Caudate nucleus (tissue), 63 donors: ENCODE measurements at places on chromosomes 4 and X.

DNA sequence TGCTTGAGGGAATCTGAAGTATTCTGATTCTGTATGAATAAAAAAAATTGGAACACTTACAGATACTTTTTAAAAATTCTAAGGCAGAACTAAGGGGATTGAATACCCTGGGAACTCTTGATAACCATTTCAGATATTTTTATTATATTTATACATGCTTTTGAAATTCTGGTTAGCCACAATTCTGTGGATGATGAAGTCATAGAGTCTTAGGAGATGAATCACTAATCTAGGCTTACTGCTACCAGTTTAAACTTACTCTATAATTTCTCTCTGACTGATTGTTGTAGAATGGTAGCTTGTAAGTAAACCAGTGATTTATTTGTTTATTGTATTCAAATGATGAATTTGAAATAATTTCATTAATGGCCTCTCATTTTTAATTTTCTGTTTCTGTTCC, 11.4 kb upstream of the SLAIN2 start:
- no peak for DNase-seq

- no peak for DNase-seq
Observed at GRCh38 chr4:46922205-46922604, 13.2 kb upstream of the COX7B2 start.

DNA sequence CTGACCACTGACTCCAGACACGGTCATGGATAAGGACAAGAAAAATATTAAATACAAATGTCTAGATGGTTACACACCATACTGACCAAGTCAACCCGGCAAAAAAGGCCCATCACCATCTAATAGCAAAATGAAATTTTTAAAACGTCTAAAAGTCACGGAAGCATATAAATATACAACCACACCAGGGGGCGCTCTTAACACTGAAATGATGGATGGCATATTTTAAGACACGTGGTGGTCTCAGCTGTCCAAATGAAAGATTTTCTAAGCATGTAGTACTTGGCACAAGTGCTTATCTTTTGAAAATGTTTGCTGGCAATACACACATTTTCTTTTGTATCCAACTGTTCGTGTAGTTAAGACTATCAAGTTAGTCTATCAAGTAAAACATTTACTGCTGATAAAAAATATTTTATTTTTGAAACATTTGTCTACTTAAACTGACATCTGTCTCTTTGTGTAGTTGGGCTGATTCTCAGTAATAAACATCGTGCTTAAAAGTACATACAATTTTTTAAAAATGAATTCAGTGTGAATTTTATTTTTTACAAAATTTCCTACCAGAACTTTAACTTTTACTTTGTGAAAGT, 64.6 kb downstream of the COX7B2 start:
- no peak for DNase-seq

- DNase-seq: no peak
Observed at GRCh38 chr4:153538487-153539357, 72.6 kb downstream of the TMEM131L start.

DNA sequence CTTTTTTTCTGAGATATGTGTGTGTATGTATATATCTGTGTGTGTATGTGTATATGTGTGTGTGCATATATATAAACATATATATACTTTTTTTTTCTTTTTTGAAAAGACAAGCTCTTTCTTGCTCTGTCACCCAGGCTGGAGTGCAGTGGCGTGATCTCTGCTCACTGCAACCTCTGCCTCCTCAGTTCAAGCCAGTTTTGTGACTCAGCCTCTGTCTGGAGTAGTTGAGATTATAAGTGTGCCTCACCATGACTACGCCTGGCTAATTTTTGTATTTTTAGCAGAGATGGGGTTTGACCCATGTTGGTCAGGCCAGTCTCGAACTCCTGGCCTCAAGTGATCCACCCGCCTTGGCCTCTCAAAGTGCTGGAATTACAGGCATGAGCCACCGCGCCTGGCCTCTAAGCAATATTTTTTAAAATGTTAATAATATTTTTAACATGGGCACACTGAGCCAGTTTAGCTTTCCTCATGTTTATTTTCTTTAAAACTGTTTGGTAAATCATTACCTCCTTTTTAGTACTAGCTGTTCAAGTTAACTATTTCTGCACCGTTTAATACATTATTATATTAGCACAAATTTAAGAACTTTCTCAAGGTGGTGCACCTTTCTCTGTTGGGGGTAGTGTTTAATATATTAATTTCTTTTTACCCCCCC, 33.3 kb downstream of the BBS12 start:
- DNase-seq: no peak

- DNase-seq: no peak
Observed at GRCh38 chrX:150155436-150156035, 207.6 kb upstream of the MAMLD1 start.

GRCh38 chr4:1978226-1978625, 30.5 kb downstream of the NELFA start:
- no peak for DNase-seq

GRCh38 chr4:98692411-98692810, 34.0 kb upstream of the TSPAN5 start:
- no peak for DNase-seq

DNA sequence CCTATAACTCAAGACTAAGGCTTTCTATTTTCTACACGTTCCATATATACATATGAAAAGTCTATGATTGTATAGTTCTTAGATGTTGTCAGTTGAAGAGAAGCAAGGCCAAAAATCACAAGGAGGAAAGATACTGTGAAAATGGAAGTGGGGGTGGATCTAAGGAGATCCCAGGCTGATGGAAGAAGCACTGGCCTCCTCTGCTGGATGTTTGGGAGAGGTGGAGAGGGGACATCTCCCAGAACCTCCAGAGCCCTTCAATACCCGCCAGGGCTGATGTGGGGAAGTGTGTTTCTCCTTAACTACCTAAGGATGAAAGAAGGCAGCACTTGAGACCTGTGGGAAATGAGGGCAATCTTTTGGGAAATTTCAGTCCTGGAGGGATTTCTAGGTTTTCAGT, 67.4 kb downstream of the RASGEF1B start:
- DNase-seq: no peak

DNA sequence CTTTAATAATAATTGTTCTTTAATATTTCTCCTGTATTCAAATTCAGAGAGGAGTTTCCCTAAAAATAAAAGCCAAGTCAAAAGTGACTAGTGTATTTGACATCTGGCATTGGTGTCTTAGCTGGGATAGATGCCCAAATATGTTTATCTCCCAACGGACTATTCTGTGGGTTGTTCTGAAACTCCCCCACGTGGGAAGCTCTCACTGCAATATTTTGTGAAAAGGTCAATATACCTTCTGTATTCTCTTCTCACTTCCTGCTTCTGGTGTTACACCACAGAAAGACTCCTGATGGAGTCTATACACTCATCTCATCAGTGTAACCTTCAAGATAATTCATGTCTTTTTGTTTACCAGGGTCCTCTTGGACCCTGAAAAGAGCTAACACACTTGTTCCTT, 2052.8 kb upstream of the TENM3 start:
- no peak for DNase-seq

DNA sequence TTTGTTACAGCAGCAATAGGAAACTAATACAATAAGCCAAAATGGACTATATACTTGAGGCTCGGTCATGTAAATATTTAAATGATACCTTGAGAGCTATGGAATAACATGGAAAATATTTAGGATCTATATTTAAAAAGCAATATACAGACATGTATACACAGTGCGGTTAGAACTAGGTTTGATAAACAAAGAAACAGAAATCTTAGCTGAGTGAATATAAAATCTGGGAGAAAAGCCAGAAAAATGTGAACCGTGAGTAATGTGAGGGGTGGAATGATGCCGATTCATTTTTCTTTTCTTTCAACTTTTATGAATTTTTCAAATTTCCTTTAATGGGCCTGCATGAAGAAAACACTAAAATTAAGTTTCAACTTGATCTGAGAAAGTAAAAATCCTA, 104.1 kb downstream of the ATXN3L start:
- DNase-seq: no peak

DNA sequence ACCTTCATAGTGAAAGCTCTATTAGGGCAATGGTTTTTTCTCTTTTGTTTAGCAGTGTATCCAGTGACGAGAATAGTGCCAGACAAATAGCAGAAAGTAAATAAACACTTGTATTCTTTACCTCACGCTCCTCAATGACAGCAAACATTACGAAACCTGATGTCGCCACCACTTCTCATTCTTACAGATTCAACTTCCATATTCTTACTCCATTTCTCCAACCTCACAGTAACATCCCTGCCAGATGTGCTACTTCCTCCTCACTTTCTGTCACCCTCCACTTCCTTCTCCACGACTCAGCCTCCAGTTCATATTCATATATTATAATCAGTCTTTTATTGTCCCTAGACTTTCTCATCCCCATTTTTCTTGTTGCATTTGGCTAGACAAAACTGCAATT, 1956.2 kb upstream of the AGA start:
- no peak for DNase-seq

DNA sequence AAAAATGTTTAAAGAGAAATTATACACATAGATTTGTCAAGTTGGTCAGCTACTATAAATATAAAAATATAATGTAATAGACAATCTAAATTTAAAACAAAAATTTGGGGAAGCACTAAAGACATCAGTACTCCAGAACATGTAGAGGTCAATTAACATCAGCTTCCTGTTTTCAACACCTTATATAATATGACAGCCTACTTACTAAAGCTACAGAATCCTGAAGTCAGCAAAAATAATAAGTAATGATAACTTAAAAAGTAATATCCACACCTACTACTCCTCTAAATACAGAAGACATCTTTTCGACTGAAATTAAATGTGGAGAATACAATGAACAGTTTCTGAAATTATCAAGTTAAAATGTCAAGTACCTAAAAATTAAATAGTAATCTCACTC, 118.6 kb downstream of the LRBA start:
- DNase-seq: no peak

- no peak for DNase-seq
Observed at GRCh38 chr4:122622400-122622799, 1.5 kb upstream of the IL21 start.

DNA sequence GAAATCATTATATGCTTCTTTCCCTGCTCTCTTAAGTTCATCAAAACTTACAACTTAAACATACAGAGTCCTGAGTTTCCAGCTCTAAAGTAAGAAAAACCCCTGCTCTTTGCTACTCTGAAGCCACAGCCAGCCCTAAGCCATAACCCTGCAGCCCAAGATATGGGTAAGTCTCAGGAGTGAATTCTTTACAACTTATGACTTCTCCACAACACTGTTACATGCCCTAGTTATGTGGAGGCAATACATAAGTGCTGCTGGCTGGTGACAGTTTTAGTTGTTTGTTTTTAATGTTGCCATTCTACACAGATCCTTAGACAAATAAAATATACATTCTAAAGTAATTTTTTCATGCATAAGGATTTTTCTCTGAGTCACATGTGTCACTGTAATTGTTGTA, 100.2 kb downstream of the FBXO8 start:
- DNase-seq: no peak

DNA sequence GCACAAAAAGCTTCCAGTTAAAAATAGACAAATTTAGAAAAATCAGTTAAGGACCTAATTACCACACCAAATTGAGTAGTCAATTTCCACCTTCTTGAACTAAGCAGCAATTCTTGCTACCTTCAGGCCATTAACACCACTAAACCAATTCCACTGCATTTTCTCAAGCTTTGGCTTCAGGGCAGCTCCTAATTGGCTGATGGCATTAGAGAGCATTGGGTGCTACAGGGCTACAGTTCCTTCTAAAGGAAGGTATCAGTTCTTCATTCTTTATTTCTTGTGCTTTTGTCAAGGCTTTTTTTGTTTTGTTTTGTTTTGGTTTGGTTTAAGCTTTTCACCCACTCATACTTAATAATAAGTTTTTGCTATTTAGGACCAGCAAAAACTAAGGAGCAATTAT, 90.2 kb upstream of the FAM241A start:
- DNase-seq: no peak

- no peak for DNase-seq
Observed at GRCh38 chr4:185017964-185018772, at the start of gene HELT. TSS of gene HELT (plus strand) at chr4:185018490. CDS start at chr4:185018929, 439 bp downstream.

DNA sequence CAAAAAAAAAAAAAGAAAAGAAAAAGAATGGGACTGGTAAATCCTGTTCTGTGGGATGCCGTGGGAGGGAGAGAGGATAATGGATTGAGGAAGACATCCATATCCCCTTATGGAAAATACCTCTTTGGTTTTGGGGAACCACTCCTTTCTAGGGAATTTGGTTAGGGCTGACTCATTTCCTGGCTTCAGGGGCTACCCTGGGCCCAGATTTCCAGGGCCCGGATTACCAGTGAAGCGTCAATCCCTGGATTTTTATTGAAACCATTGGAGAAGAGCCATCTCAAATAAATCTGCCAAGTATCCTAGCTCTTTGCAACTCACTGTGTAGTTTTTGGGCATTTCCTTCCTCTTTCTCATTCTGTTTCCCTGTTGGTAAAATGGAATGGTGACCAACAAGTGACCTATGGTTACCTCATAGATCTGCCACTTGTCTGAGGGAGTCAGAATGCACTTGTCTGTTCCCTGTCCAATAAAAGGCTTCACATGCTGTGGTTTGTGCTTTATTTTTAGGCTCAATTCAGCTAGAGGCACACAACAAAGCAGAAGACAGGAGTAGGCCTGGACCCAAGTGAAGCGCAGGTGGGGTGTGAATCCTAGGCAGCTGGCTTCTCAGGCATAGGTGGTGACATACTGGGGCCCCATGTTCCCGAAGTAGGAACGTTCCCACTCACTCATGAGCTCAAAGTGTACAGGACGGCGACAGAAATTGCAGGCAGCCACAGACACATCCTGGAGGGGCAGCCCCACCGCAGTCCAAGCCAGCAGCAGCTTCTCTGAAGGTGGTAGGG, 8.6 kb downstream of the APEX2 start:
- no peak for DNase-seq

DNA sequence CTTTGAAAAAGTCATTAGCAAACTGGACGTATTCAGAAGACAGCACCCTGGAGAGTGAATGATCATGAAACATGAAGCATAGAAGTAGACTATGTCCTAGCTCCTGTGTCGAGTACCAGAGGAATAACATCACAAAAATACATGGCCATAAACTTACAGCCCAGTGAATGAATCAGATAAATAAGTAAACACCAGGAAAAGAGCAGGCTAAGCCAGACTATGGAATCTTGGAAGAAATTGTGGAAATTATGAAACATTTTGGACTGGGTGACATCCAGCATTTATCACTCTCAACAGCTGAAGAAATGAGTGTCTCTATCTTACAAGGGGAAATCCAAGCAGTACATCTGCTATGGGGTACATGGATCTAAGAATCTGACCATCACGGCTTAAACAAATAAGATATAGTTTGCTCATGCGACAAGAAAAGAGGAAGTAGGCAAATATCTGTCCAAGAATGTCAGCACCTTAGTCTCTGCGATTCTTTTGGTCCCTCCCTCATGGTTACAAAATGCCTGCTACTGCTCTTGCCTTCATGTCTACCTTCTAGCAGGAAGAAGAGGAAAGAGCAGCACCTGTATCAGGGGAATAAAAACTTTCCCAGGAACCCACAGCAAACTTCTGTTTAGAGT, 481.5 kb downstream of the BCOR start:
- no peak for DNase-seq

- no peak for DNase-seq
Observed at GRCh38 chr4:173500841-173501591, 29.0 kb downstream of the HAND2 start.
